ENCODE measurements at places on chromosomes 1 and 21.

GRCh38 chr1:23178950-23179349 lies 10.3 kb upstream of the LUZP1 start:
- peak; percentile 36 for DNase-seq

DNA sequence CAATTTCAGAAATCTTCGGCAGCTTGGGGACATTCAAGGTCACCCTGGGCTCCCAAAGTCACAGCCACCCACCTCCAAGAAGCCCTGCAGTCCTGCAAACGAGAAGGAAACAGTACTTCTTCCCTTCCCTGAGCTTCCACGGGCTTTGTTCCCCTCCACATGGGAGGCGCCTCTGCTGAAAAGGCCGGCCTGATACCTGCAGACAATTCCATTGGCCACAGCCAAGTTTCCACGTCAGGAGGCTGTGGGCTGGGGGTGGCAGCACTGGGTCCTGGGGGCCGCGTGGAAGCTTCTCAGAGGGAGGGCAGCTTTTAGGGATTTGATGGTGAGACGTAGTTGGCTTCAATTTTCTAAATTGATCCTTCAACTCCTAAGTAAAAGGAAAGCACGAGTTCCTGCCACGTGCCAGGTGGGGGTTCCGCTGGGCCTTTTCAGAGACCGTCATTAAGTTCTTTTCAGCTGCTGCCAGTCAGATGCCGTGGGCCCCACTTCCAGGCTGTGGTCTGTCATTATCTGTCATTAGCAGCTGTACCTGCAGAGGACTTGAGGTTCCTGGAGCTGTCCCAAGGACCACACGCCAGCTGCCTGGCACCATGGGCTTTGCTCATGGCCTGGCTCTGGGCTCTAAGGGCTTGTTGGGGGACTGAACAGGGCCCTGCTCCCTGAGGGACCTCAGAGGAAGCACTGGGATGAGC lies 98.7 kb downstream of the CRYAA start:
- no peak for DNase-seq

DNA sequence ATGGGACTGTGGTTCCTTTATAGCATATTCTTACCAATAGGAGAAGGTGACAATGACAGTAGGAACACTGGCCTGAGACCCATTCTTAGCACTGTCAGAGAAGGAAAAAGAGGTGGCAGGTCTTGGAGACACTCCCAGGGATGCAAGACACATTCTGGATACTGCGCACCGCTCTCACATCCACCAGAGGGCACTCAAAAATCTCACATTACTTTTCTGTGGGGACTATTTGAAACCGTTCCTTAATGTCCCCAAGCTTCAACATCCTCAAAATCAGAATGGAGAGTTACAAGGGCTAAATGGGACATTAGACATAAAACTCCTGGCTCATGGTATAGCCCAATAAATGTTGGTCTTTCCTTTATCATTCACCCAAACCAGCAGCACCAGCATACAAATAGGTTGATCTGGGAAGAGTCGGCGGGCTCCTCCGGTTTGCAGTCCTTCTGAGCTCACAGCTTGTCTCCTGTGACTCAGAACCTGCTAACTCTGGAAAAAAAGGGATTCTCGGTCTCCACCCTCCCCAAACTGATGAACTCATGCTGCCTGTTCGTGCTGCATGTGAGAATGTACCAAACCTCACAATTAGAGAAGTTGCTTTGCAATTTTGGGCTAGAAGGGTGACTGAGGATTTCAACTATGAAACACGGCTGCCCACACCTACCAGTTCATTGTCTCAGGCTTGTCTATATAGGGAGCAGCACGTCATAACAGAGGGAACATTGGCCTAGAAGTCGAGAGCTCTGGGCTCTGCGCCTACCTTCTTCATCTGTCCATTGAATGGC lies 40.2 kb downstream of the IL12RB2 start:
- DNase-seq = peak; percentile 85

DNA sequence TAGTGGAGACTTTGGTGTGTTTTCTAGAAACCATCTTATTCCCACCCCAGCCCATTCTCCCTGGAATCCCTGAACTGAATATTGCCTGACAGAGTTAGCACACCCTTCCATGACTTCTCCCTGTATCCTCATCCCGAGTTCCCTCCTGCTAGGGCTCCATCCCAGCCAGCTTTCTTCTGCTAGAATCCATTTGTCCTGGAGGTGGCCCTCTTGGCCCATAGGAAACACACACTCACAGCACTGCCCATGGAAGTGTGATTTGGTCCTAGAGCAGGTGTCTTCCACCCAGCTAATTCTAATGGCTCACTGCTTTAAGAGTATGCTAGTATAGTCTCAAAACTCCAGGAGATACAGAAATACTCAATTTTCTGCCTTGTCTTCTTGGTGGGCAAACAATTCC lies 4.1 kb downstream of the KRTAP15-1 start:
- no peak for DNase-seq

GRCh38 chr1:206796981-206797402 lies 24.7 kb upstream of the IL10 start:
- DNase-seq = no peak

DNA sequence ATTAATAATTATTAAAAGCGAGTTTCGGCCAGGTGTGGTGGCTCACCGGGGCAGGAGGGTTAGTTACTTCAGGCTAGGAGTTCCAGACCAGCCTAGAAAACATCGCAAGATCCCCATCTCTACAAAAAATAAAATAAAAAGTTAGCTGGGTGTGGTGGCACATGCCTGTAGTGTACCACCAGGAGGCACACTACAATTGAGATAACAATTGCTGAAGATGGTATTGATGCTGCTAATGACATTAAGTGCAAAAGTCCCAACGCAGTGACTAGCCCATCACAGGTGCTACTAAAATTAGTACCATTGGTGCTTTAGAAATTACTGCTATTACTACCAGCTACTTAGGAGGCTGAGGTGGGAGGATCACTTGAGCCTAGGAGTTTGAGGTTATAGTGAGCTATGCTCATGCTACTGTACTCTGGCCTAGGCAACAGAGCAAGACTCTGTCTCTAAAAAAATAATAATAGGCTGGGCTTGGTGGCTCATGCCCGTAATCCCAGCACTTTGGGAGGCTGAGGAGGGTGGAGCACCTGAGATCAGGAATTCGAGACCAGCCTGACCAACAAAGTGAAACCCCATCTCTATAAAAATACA lies 156.6 kb downstream of the GREM2 start:
- no peak for DNase-seq

GRCh38 chr1:26156285-26157038 lies 2.4 kb upstream of the FAM110D start:
- DNase-seq = no peak

DNA sequence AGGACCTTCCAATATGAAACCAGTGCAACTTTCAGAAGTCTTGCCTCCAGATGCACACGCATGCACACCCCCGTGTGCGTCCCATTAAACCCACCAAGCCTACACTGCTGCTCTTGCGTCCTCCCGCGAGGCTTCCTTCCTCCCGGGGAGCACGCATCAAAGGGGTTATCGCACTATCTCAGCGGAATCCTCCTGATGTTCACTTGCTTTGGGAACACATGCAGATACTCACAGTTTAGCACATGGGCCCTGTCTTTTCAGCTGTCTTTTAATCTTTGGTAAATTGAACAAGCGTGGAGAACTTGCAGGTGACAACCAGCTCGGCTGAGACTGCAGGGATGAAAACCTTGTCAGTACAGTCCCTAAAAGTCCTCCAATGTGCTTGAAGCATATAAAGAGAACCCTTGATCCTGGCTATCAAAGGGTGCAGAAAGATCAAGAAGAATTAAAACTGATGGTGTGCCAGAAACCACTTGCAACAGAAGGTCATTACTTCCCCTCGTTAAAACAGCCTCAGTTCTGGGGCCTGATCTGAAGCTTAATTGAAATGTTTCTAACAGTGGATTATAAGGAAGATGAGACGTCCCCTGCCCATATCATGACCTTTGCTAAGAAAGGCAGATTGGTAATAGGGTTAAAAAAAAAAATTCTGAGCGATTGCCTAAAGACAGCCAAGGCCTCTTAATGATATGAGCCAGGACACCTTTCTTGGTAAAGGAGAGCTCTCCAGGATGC lies 149.4 kb upstream of the LMO4 start:
- DNase-seq = no peak

DNA sequence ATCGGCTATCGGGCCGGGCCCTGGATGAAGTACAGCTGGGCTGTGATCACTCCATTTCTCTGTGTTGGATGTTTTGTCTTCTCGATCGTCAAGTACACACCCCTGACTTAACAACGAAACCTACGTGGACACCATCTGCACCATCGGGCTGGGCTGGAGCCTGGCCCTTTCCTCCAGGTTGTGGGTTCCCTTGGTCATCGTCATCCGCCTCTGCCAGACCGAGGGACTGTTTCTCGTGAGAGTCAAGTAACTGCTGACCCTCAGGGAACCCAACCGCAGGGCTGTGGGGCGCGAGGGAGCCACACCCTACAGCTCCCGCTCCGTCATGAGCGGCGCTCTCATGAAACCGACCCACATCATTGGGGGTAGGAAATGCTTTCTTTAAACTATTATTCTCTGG lies 842.4 kb upstream of the TMPRSS15 start:
- DNase-seq = no peak

GRCh38 chr1:86259390-86259789 lies 102.8 kb upstream of the COL24A1 start:
- no peak for DNase-seq

DNA sequence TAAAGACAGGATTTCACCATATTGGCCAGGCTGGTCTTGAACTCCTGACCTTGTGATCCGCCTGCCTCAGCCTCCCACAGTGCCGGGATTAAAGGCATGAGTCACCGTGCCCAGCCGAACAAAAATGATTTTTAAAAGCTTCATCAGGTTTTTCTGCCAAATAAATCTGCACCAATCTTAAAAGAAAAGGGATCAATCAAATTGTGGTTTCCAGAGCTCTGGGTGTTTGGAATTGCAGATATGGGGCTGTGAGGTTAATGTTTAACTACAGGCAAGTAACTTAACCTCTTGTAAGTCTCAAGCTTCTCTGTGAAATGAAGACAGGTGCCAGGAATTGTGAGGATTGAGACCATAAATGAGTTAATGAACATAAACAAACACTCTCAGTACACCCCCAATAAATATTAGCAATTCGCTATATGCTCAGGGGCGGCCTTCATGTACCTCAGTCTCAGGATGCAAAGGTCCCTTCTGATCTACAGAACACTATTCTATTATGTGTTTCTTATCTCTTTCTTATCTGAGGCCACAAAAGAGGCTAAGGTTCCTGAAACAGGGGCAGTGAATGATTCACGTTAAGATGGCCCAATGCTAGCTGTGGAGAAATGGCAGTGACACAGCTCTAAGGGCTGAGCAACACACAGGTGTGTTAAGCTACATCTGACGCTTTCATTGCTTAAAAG lies 7.1 kb upstream of the GNPAT start:
- peak; percentile 20 for DNase-seq

GRCh38 chr1:55826381-55827080 lies 611.4 kb upstream of the USP24 start:
- DNase-seq = no peak

- DNase-seq = no peak
These were observed 312.6 kb downstream of the SIPA1L2 start for GRCh38 chr1:232317350-232317749.

DNA sequence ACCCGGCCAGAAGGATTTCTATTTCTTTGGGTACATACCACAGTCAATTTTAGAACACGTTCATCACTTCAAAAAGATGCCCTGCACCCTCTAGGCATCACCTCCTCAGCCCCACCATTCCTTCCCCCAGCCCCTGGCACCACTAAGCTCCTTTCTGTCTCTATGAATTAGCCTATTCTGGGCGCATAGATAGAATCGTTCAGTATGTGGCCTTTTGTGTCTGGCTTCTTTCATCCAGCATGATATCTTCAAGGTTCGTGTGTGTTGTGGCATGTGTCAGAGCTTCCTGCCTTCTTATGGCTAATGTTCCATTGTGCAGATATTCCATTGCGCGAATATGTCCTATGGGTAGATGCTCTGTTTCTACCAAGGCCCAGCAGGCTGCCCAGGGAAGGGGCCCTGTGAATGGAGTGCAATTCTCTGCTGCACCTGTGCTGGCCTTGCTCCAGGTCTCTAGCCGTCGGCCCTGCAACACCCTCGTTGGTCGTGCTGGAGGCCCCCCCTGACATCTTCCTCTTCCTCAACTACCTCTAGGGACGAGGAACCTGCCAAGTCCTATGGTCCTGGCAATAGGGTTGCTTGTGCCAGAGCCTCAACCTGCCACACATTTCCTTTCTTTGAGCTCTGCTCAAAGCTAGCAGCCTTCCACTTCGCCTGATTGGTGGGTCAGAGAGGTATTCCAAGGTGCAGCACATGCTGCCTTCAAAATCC lies 113.5 kb downstream of the RIPK4 start:
- no peak for DNase-seq

DNA sequence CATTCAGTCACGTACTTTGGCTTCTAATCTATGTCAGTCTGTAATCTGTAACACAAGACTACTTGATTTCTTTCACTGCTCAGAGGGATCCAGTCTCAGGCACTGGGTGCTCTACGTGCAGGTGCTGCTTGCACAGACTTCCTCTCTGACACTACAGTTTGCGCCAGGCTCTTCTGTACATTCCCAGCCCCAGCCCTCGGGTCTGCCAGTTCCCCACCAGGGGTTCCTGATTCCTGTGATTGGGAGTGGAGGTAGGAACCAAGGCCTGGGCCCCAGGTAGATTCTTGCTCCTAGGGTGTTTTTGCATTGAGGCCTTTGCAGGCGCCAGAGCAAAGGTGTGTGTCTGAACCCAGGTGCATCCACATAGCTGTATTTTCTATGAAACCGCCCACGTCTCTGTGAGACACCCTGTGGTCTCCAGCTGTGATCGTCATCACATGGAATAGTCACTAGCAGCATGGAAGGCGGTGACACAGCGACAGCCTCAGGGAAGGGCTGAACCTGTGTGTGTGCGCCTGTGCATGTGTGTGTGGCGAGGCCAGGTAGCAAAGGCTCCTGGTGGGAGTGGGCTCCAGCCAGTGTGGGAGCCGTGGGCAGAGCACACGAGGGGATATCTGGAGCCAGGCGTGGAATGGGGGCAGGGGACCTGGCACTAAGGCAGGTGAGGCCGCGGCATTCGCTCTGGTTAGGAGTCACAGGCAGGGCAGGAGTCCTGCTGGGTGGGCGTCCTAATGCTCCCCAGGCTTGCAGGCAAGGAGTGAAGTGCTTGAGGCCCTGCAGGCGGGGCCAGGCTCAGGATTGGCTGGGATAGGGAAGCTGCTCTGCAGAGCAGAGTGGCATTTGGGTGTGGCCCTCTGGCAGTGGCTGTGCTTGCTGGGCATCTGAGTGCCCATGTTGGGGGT lies 5.2 kb downstream of the GJC2 start:
- DNase-seq = no peak

- no peak for DNase-seq
These were observed 106.8 kb downstream of the TOMM20 start for GRCh38 chr1:235021815-235022214.

GRCh38 chr1:218646288-218646687 lies 301.2 kb downstream of the TGFB2 start:
- DNase-seq = no peak
